ENCODE measurements at places on chromosomes 5 and 9.

DNA sequence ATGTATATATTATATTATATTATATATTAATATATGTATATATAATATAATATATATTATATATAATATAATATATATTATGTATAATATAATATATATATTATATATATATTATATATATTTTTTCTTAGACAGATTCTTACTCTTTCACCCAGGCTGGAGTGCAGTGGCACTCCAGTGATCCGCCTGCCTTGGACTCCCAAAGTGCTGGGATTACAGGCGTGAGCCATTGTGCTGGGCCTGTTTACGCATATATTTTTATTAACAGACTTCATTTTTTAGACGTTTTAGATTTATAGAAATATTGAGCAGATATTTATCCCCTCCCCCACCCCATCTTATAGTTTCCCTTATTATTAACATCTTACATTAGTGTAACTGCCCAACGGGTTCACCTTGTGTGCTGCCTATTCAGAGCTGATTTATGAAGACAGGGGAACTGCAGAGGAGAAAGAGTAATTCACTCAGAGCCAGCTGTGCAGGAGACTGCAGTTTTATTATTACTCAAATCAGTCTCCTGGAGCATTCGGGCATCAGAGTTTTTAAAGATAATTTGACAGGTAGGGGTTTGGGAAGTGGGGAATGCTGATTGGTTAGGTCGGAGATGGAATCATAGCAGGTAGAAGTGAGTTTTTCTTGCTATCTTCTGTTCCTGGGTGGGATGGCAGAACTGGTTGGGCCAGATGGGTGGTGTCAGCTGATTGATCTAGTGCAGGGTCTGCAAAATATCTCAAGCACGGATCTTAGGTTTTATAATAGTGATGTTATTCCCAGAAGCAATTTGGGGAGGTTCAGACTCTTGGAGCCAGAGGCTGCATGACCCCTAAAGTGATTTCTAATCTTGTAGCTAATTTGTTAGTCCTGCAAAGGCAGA, 93.4 kb downstream of the UNC13B start:
- no peak for DNase-seq

DNA sequence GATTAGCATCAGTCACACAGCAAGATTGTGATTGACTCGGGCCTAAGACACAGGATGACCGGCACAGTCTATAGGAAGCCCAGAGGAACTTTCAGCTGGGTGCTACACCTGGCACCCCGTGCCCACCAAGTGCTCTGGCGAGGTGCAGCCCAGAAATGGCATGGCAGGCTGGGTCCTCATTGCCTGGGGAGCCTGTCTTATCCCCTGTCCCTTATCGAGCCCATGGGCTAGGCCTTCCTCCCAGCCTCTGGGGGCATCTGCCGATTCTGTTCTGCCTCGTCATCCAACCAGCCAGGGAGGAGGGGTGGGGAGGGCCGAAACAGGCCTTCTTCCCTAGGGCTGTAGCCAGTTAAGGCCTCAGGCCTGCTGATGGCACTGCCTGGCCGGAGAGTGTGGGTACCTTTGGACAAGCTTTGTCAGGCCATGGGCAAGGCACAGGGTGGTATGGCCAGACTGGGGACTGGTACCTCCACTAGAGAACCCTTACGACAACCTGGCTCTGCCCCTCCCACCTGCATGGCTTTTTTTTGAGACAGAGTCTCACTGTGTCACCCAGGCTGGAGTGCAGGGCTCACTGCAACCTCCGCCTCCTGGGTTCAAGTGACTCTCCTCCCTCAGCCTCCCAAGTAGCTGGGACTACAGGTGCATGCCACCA, 1.6 kb downstream of the GRK6 start:
- DNase-seq, result no peak

DNA sequence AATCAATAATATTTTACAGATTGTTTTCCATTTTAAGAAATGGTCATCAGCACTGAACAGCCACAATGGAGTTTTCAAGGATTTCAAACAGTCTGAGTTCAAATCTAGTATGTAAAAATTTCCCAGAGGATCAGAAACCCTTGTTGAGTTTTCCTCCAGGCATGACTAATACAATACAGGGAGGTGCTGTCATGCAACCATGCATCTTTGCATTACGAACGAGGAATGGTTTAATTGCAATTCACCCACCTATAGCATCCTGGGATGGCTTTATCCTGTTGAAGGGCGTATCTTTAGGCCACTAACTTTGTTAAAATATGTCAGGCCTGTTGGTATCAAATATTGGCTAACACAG, 196.4 kb downstream of the EFNA5 start:
- no peak for DNase-seq

DNA sequence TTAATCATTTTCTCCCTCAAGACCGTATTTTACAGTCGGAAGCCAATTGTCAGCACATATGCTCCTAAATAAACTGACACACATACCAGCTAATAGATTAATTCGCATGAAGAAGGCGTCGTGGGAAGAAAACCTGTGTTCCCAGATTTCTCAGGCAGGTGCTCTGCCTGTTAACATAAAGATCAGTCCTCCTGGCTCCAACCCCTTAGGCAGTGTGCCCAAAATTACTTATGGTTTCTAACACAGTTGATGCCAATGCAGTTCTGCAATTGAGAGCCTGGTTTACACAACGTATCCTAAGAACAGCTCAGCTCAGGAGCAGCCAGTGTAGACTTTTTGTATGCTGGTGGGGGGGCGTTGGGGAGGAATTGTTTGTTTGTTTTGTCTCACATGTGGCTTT, 208.3 kb downstream of the ENC1 start:
- DNase-seq, result no peak

- DNase-seq, result no peak
Observed at GRCh38 chr9:8078641-8079140, 279.1 kb upstream of the DMAC1 start.

- no peak for DNase-seq
Observed at GRCh38 chr5:176921714-176922113, 22.6 kb upstream of the HK3 start.

DNA sequence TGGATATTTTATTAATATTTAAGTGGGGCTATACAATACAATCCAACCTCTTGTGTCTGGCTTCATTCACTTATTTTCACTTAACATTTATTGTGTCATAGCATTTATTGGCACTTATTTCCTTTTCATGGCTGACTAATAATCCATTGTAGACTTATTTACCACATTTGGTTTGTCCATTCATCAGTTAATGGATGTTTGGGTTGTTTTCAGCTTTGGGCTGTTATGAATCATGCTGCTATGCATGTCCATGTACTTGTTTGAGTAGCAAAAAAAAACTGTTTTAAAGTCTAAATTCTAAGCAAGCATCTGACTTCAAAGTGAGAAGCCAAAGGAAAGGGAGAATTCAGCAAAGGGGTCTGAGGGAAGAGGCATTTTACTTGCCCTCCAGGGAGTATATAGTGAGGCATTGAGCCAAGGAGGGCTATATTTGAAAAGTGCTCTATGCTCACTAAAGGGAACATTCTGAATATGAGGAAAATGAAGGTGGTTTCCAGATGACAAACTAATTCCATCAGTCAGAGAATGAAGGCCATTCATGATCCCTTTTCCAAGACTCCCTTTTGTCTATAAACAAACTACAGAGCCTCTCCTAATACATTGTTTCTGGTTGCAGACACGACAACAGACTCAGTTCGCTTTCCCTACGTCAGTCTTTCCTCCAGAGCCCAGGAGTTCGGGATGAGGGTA, 532.8 kb upstream of the KLF4 start:
- DNase-seq, result no peak

DNA sequence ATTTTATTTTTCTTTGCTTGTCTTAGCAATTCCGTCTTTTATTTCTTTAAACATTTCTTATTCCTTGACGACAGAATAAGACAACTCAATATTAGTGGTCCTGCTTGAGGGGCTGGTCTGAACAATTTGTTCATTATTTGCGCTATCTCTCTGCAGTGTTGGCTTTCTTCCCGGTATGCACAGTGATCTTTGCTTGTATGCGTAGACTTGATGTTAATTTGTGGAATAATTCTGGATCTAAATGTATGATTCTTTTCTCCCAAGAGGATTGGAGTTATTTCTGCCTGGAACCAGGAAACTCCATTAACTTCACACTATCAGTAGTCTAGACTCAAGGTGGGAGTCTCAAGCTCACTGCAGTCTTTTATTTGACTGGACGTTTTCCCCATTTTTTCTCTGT, 80.4 kb downstream of the KDM4C start:
- no peak for DNase-seq

DNA sequence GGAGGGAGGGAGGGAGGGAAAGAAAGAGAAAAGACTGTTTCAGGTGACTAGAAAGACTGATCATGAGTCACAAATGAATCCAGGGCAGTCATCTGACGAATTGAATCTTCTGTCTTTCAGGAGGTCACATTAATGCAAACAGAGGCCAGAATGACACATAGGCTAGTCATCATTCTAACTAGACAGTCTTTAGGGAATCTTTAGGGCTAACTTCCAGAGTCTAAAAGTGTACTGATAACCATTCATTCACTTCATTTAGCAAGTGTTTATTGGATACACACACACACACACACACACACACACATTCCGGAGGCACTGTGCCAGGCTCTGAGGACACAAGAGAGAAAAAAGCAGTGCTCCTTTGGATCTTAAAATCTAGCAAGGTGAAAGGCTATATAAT, 156.7 kb downstream of the EBF1 start:
- DNase-seq, result no peak

GRCh38 chr9:121640076-121640475, 11.4 kb upstream of the DAB2IP start:
- DNase-seq, result no peak

DNA sequence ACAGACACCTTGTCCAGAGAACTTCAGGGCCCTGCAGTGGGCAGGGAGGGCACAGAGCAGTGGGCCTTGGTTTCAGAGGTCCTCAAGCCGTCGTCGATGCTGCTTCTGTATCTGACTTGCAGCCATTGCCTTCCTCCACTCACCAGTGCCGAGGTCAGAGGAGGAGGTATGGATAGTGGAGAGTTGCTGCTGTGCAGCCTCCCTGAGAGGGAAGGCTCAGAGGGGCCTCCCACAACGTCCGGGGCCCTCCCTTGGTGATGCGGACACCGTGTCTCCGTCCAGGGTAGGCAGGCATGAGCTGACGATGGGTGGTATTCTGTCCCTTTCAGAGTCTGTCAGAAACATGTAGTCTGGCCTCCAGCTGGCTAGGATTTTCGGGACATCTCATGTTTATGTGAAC, 73.9 kb downstream of the MVB12B start:
- DNase-seq, result no peak

DNA sequence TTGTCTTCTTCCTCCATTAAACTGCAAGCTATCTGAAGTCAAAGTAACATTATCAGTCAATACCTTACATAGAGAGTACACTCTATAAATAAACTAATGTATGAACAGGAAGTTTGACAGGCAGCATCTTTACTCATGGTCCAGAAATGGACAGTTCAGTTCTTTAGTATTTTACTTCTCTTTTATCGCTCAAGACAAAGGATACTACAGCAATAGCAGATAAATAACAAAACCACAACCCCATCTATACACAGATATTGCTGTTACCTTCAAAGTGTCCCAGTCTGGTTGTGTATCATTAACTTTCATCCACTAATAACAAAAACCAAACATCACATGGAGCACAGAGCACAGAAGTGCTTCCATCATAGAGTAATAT, 46.4 kb downstream of the SEMA5A start:
- no peak for DNase-seq

DNA sequence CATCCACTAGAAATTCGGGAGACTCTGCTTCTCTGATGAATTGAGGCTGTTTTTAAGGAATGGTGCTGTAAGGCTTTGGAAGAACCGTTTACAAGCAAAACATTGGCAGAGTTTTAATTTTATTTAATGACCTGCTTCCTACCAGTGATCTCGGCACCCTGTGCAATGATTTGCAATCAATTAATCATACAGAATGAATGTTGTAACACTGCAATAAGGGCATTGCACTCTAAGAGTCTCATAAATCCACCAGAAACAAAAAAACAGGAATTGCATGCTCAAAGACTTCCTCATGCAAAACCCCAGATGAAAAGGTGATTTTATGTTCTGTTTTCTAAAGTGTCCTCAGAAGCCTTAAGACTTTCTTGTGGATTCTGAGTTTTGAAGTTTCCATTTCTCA, 295.7 kb downstream of the ARHGEF28 start:
- no peak for DNase-seq

- no peak for DNase-seq
Observed at GRCh38 chr9:136412962-136413361, 2.5 kb downstream of the PMPCA start.

DNA sequence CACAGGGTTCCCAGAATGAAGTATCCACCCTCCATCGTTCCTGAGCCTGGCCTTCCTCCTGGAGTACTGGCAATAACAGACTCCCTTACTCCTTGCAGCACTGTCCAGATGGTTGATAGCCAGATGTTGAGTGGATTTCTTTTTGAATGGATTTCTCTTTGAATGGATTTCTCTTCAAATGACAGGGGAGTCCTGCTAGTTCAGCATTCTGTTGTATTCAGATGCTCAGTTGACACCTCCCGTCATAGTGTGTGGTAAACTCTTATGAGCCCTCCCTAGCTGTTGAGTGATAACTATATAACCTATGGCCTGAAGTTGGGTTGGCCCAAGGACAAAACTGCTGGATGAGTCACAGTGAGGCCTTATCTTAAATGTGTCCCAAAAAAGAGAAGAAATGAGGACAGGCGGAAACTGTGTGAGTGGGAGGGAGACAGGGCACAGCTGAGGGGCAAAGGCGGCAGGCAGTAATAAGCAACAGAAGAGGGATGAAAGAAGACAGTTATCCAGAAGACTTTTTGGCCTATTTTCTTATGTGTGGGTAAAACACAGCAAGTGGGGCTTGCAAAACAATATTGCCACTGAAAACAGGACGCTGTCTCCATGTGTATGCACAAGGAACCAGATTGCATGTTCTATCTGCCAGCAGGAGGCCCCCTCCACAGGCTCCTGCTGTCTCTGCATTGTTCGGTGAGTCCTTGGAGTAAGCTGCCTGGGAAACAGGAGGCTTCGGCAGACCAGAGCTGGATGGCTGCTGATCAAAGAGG, 209.5 kb upstream of the S1PR3 start:
- DNase-seq, result no peak

DNA sequence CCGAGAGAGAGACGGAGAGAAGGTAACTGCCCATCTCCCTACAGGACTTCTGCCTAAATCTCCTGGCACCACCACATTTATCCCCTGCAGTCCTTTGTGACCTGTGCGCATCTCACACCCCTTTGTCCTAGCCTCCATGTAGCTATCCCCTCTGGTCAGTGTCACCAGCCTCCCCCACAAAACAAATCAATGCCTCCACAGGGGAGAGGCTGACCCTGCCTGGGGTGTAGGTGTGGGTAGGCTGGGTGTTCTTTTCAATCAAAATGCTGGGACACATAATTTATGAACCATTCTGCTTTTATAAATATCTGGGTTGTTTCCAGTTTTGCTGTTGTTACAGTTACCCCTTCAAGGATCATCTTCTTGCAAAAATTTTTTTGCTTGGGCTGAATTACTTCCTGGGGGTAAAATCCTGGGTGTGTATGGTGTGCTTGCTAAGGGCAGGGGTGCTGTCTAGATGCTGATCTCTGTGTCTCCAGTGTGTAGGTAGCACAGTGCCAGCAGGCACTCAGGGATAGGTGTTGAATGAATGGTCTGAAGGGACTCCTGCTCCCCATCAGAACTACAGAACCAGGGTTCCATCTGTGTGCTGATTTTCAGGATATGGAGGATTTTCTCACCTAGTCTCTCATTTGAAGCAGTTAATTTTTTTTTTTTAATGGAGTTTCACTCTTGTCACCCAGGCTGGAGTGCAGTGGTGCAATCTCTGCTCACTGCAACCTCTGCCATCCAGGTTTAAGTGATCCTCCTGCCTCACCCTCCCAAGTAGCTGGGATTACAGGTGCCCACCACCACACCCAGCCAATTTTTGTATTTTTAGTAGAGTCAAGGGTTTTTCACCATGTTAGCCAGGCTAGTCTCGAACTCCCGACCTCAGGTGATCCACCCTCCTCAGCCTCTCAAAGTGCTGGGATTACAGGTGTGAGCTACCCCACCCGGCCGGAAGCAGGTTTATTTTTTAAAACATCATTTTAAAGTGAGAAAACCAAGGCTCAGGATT, at the start of gene GARIN3:
Gene GARIN3 (minus strand): TSS at position 51 of the 1,000 bp plus-strand sequence. CDS start 96 bp downstream, outside the sequence.
- no peak for DNase-seq
